ENCODE measurements at places on chromosomes 6 and 20.

GRCh38 chr6:131303338-131303930, 168.2 kb downstream of the AKAP7 start:
- no peak for DNase-seq

GRCh38 chr6:5626727-5627426, 365.6 kb downstream of the FARS2 start:
- no peak for DNase-seq

DNA sequence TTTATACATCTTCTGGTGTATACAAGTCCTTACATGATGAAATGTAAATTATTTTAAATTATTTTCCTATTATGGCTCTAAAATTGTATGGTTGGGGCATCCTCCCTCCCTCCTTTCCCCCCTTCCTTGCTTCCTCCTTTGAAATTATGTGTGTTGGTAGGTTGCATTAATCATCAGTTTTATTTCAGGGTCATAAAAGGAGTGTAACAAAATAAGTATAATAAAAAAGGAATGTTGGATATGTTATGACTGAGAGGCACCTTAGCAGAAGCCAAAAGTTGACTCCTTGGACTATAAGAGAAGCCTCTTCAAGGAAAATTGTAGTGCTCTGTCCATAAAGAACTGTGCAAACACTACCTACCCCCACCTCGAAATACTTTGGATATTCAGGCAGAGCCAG, 46.6 kb upstream of the PTPRK start:
- no peak for DNase-seq

DNA sequence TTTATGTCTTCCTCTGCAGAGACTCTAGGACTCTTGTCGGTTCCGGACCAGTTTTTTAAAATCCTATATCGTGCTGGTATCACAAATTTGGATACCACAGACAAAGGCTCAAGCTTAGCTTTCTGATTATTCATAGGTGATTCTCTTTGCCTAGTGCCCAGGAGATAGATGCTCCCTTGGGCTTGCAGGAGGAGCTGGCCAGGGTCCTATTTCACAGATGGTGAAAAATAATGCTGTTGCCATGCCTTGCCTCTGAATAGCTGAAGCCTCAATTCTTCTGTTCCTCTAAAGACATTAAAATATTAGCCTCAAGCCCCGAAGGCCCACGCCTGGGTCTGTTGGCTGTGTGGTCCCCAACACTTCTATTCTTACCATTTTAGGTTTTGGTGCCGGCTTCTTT, 123.9 kb upstream of the BACH2 start:
- DNase-seq, result no peak

GRCh38 chr6:162249907-162250642, 477.5 kb downstream of the PRKN start:
- no peak for DNase-seq

- DNase-seq, result no peak
Observed at GRCh38 chr6:140636271-140636907, 1261.9 kb upstream of the CITED2 start.

GRCh38 chr6:144284478-144284782, 705 bp upstream of the UTRN start:
- DNase-seq, result no peak

DNA sequence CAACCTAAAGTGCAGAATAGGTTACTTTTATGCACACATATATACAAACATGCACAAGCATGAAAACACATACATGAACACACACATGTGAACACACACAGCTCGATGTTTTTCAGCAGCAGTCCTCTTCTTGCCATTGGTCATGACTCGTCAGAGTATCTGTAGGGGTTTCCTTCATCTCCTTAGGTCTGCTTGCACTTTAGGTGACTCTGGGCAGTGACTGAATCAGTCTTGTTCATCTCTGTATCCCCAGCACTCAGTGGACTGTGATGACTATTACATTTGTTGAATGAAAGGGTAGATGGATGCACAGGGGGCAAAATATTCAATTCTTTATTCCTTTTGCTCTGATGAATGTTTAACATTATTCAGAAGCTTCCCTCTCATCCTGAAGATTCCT, 26.8 kb downstream of the CBLN4 start:
- no peak for DNase-seq

- DNase-seq, result no peak
Observed at GRCh38 chr6:43859213-43859612, 89.2 kb downstream of the VEGFA start.

GRCh38 chr20:41072190-41072863, 43.7 kb downstream of the TOP1 start:
- no peak for DNase-seq

Data from neural progenitor cell (in vitro differentiated cells).